ENCODE measurements at places on chromosomes 1 and 21.

DNA sequence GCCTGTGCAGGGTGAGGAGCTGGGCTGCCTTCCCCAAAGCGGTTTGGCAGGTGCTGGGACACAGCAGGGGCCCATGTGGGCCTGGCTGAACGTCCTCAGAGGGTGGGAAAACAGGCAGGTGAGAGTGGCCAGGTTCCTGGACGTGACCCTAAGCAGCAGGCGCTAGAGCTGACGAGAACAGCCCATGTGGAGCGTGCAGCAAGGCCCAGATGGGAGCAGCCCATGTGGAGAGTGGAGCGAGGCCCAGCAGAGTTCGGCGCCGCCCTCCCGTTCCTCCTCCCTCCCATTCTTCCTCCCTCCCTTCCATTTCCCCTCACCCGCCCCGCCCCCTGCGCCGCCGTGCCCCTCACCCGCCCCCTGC, 314.4 kb upstream of the VAMP3 start:
- DNase-seq = no peak

DNA sequence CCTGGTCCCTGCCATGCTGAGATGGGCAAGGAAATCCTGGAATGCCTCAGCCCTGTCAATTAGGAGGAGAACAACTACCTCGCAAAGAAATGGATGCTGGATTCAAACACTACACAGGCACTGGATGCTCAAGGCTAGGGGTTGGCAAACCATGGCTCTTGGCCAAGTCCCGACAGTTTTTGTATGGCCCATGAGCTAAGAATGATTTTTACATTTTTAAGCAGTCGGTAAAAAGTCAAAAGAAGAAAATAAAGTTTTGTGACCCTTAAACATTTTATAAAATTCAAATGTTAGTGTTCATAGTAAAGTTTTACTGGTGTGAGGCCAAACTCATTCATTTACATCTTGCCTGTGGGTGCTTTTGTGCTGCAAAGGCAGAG, 6.5 kb downstream of the CDK18 start:
- DNase-seq = no peak

GRCh38 chr1:59915516-59915915, 11.1 kb downstream of the CYP2J2 start:
- no peak for DNase-seq

- DNase-seq = no peak
Measured at GRCh38 chr1:56473582-56474270, 105.6 kb downstream of the PLPP3 start.

DNA sequence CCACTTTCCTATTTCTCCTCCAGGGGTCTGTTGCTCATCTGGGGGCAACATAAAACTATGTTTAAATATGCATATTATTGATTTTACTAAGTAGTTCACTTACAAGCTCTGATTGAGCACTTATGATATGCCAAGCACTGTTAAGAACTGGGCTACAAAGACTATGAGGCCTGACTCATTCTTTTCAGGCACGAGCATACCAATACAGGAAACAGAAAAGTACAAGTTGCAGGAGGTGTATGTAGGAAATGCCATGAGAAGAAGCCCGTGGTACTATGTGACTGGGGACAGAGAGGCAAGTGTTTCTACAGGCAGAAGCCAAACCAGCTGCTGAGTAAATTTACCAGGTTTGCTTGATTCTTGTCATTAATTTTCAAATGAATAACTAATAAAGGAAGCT, 120.4 kb upstream of the PTGFR start:
- peak; percentile 3 for DNase-seq

GRCh38 chr21:34900376-34900775, 148.7 kb downstream of the RUNX1 start:
- DNase-seq = no peak

DNA sequence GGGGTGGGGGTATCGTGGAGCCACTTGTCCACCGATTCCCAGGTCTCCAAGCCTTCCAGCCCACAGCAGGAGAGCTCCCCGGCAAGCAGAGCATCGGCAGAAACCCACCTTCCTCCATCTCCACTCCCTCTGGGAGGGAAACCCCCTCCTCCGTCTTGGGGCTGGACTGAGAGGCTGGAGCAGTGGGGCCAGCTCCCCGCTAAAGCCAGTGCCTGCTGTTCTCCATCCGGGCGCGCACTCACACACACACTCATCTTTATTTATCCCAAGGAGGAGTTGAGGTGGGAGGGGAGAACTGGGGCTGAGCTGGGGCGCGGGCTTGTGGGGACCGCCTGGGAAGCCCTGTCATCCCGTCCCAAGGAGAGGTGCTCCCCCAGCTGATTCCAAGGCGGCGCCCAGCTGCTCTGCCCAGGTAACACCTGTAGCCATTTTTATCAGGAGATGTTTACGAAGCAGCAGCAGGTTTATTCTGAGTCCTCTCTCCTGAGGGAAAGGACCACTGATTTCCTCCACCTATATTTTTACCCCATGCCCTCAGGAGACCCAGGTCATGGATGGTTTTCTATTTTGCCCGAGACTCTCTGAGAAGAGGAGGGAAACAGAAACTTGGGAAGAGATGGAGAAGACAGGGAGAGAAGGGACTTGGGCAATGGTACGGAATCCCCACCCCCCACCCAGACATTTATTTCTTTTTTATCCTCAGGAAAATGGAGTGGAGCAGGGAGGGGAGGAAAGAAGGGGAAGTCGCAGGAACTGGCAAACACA, 2.1 kb downstream of the KCNN3 start:
- no peak for DNase-seq

- peak; percentile 62 for DNase-seq
Measured at GRCh38 chr1:204190212-204191211, 5.8 kb downstream of the KISS1 start.

GRCh38 chr1:81325397-81325796, 475.3 kb upstream of the ADGRL2 start:
- DNase-seq = no peak

GRCh38 chr1:20359451-20360330, 69.0 kb downstream of the VWA5B1 start:
- DNase-seq = no peak

- DNase-seq = no peak
Measured at GRCh38 chr1:205285381-205286101, 36.0 kb downstream of the NUAK2 start.

GRCh38 chr1:76240316-76240715, 165.8 kb downstream of the ST6GALNAC3 start:
- no peak for DNase-seq

GRCh38 chr1:87600854-87601253, 272.2 kb downstream of the LMO4 start:
- no peak for DNase-seq

- no peak for DNase-seq
Measured at GRCh38 chr1:221522529-221522940, 219.4 kb downstream of the DUSP10 start.

- DNase-seq = no peak
Measured at GRCh38 chr1:38392861-38393260, 346.3 kb upstream of the POU3F1 start.

- DNase-seq = peak; percentile 64
Measured at GRCh38 chr1:15994590-15995351, 9.3 kb upstream of the SRARP start.

DNA sequence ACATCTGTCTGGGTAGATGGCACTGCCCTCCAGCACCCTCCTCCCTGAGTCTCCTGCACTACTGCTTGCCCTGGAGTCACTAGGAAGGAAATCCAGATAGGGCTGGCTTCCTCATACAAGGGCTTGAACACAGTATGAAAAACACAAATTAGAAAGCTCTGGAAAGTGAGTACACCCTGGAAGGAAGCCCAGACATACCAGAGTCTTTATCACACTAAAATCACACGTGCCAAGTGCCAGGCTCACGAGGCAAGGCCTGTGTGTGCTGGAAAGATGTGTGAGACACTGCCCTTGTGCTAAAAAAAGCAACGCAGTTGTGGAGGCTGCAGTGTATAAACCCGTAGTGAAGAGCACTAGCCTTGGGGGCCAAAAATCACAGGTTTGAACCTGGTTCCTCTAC, 28.3 kb upstream of the S100A7 start:
- DNase-seq = no peak

DNA sequence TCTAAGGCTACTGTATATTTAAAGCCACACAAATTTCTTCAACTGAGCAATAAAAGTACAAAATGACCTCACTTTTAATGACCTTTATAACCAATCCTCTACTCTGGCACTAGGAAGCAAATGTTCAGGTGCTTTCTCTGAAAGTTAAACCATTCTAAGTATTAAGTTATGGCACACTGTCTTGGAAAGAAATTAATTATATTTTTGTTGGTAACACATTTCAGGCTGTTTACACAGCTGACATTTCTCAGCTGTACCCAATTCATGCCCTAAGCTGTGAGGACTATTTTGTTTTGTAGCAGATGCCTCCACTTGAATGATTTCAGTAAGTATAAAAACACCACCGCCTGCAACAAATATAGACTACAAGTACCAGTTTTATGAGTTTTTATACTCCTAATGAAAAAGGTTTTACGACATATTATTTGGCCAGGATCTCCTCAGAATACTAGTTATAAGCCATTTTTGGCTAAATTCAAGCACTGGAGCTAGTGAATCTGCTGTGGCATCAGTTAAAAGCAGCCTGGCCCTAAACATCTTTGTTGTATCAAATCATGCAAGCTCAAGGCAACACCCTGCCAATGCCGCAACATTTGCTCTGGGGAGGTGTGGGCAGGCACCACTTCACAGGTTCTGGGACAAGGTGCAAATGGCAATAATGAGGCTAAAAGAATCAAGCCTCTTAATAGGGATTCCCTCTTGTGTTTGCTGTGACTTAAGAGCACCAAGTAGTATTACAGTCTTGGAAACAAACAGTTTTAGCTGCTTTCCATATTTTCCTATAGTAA, 228.4 kb upstream of the DMRTA2 start:
- DNase-seq = no peak

- no peak for DNase-seq
Measured at GRCh38 chr1:198113342-198113750, 43.5 kb upstream of the NEK7 start.

- DNase-seq = no peak
Measured at GRCh38 chr21:35281956-35282355, 232.9 kb upstream of the RUNX1 start.

DNA sequence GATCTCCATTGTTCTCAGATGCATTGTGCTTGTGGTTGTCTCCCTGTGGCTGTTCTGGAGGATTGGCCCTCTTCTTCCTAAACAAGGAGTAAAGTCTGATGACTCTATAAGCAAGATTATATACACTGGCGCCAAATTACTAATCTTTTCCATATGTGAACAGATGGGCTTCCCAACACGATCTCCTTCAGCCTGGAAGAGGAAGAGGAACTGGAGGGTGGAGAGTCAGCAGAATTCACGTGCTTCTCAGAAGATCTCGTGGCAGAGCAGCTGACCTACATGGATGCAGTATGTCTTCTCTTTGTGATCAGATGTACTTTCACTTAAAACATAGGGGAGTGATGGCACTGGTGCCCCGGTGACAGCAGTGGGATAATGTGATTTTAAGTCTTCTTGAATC, 78.7 kb downstream of the RGL1 start:
- no peak for DNase-seq

GRCh38 chr1:67159233-67159632, 7.0 kb upstream of the IL23R start:
- no peak for DNase-seq

DNA sequence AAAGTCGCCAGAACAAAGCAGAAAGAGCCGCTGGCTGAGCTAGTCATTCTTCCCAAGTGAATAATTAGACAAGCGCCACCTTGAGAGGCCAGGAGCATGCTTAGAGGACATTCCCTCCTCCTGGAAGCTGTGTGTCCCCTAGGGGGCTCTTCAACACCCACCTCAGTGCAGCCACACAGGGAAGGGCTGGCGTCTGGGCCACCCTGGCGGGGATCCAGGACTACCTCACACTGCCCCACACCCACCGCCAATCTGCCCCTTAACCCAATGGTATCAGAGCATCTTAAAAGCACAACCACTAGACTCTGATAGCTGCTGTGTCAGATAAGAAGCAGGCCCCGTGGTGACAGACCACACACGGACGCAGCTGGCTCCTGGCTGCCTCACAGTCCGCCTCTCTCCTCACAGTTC, 24.9 kb downstream of the SETD4 start:
- no peak for DNase-seq

DNA sequence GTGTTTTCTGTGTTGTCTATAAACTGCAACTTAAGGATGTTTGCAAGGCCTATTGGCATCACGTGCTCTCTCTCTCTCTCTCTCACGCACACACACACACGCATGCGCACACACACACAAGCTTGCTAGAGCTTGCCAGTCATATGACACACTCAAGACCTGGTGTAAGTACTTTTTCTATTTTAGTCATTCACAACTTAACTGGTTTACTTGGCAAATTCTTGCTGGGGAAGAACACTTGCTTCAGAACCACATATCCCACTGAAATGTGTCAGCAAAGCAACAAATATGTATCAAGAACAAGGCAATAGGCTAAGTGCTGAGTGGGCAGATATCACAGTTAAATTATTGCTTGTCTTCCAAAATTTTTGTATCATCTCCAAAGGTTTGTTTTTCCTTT, 107.8 kb downstream of the DISC1 start:
- DNase-seq = no peak

GRCh38 chr1:239253032-239253431, 133.3 kb upstream of the CHRM3 start:
- no peak for DNase-seq

DNA sequence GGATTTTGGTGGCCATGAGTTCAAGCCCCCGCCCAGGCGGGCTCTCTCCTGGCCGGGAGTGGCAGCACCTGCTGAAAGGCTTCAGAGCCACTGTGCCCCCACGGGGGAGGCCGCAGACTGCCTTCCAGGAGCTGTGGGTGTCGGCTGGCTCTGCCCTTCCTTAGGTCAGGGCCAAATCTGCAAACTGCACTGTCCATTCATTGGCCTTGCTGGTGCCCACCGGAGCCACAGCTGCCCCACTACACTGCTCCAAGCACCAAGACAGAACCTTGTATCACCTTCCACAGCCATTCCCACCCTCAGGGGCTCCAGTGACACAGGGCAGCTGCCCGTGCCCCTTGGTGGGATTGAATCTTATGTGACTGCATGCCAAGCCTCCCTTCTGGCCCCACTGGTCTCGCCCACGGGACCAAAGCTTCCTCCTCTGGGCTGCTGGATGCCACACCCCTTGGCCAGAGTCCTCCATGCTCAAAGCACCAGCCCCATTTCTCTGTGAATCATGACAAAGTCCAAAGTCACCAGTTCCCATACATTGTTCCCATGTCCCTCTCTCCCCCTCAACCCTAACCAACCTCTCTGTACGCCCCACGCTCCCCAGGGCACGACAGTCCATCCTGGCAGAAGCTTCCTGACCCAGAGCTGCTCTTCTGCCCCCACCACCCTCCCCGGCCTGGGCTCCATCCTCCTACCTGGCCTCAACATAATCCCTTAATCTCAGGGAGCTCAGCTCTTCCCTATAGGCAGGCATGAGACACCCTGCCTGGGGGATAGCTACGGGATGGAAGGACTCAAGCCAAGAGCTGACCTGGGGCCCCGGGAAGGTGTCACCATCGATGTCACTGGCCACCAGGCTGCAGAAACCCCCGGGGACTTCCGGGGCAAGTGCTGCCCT, 20.9 kb upstream of the GPR153 start:
- no peak for DNase-seq

DNA sequence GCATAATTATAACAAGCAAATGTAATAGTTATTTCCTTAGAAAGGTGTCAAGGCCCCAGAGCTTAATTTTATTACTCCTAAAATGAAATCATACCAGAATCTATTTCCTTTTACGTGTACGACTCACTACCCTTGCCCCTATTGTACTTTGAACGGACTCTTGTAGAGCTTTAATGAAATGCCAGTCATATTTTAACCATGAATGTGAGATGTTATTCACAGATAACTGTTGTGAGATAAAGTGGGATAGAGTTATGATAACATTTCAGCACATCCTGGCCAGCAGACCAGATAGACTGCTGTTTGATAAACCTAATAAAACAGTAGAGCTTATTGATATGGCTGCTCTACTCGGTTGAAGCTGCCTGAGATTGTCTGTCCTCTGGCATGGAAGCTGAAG, 500.8 kb upstream of the PBX1 start:
- DNase-seq = peak; percentile 32

GRCh38 chr1:227542153-227543120, 20.9 kb upstream of the ZNF678 start:
- DNase-seq = peak; percentile 87
